WTC11 (cell line): ENCODE measurements at places on chromosomes 3 and 15. TPM values are rescaled to one million over a fixed set of nuclear protein-coding genes. Genes with fewer than 3 reads are reported as not detected.

GRCh38 chr3:146929696-146930095, 324.6 kb upstream of the PLSCR5 start:
- DNase-seq, result no peak
- peaks cover 10% of the 10 kb centered on the region for H3K4me1 ChIP-seq
- no peaks in the 10 kb centered on the region for H3K36me3 ChIP-seq
- H3K4me3 ChIP-seq, result no peak overlapping the region
- no peak overlapping the region for H3K27ac ChIP-seq

DNA sequence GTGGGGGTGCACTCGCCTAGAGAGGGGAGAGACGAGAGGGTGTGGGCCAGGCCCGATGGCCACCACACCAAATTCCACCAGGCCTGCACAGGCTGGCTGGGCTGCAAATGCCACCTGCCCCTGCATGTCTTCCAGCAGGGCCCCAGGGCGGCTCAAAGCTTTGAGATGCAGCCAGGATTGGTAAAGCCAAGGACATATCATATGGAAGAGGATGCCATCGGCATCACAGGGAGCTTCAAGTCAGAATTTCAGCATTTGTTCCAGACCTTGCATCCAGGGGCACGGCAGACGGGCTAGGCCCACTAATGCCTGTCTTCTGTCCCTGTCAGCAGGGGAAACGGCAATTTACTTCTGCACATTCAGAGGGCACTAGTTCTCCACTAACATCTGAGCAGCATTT, 97.8 kb downstream of the NUP210 start:
- no peaks in the 10 kb centered on the region for H3K4me1 ChIP-seq
- no peak overlapping the region for H3K4me3 ChIP-seq
- no peak for DNase-seq
- peaks cover 57% of the 10 kb centered on the region for H3K36me3 ChIP-seq
- no peak overlapping the region for H3K27ac ChIP-seq

DNA sequence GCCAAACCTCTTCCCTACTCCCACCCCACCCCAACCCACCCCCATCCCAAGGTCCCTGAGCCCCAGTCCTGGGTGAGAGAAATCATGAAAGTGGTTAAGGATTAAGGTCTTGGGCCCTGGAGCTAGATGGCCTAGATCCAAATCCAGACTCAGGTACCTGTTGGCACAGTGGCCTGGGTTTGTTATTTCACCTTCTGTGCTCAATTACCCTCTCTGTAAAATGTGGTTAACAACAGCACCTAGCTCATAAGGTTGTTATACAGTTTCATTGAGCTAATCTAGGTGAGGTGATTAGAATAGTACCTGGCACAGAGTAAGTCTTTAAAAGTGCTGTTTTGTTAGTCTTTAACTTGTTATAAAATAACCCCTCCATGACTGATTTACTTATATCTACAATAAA, 6.4 kb upstream of the SNUPN start:
- peaks cover 20% of the 10 kb centered on the region for H3K4me1 ChIP-seq
- H3K36me3 ChIP-seq, result no peaks in the 10 kb centered on the region
- no peak overlapping the region for H3K4me3 ChIP-seq
- no peaks in the 10 kb centered on the region for H3K27me3 ChIP-seq
- DNase-seq, result no peak
- H3K27ac ChIP-seq, result no peak overlapping the region

- peaks cover 12% of the 10 kb centered on the region for H3K36me3 ChIP-seq
- no peak overlapping the region for H3K4me3 ChIP-seq
- H3K27ac ChIP-seq, result no peak overlapping the region
- peaks cover 41% of the 10 kb centered on the region for H3K4me1 ChIP-seq
- no peaks in the 10 kb centered on the region for H3K27me3 ChIP-seq
These were observed 7.0 kb downstream of the GPR160 start for GRCh38 chr3:170044795-170045244.

- no peak overlapping the region for H3K27ac ChIP-seq
- H3K36me3 ChIP-seq, result peaks cover 2% of the 10 kb centered on the region; the same call in 1 of the 2 replicates
- no peaks in the 10 kb centered on the region for H3K4me1 ChIP-seq
- no peak for DNase-seq
These were observed 101.0 kb downstream of the MOBP start for GRCh38 chr3:39568508-39568907.

Gene MAPKAPK3
- total RNA-seq, result 52.7 to 60.2 TPM (median 54.4 TPM) in 3 replicates

Gene HDC
- total RNA-seq, result not detected in 3 replicates

Gene NANOGP8
- total RNA-seq, result 1.9 to 2.1 TPM (median 1.9 TPM) in 3 replicates
